Spinal cord (tissue), 10 donors: ENCODE measurements at places on chromosomes 12 and 14. TPM values are rescaled to one million over a fixed set of nuclear protein-coding genes. Genes with fewer than 3 reads are reported as not detected.

Gene TSPAN31
- total RNA-seq: 64.0 TPM

Gene SLC15A4
- 32.2 TPM for total RNA-seq

Gene TAS2R7
- total RNA-seq: not detected

DNA sequence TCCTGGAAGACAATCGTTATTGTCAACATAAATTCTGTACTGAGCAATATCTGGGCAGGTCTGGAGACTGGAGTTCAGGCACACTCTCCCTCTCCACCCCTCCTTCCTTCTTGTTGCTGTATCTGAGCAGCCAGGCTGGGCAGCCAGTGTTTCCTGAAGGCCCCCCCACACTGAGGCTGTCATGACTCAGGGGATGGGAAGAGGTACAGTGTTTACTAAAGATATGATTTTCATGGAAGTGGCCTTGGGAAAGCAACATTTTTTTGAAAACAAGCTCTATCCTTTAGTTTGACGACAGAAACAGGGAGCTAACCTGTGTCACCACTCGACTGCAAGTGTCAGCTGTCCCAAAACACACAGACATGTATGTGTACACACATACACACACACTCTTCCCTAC, 1485.4 kb upstream of the TMEM132C start:
- no peak for DNase-seq

DNA sequence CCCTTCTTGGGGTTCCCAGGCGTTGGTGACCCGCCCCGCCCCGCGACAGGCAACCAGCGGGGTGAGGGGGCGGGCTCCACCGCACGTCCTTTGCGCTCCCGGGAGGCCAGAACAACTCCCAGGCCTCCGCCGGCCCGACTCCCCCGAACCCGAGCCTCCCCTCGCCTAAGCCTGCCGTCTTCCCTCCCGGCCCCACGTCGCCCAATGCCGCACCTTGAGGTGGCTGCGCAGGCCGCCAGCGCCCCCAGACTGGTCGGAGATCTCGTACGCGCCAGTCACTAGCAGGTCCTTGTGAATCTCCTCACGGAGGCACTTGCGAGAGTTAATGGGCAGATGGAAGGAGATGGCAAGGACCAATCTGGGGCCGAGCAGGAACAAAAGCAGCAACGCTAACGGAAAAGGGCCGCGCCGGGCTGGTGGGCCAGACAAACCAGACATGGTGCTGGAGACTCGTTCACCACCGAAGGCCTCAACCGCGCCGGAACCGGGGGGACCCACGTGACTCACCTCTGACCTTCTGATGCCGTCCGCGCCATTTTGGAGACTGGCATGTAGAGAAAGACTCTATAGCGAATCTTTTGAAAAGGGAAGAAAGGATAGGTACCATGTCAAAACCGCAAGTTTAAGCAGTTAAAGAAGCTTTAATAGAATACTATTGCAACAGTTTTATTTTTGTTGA, at the start of gene TMED10:
TSS of gene TMED10 (minus strand) at position 471 of the 679 bp plus-strand sequence. CDS start at position 438, 33 bp downstream.
- peak; percentile 86 for DNase-seq

- no peak for DNase-seq
Measured at GRCh38 chr12:80195074-80195726, 95.9 kb downstream of the OTOGL start.

DNA sequence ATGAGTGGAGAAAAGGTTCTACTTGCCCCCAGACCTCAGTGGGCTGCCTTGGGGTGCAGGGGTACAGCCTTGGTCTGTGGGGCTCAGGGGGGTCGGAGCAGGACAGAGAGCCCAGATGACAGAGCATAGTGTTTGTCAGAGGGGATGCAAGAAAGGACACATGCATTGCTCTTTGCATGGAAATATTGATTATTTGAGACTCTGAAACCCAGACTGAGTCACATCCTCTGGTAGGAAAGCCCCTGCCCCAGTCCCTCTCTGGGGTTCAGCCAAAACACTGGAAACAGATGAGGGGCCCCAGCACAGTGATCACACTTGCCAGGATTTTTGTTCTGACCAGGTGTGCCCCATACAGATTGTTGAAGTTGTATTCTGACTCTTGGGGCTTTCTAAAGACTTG, 1094.4 kb downstream of the BCL11B start:
- no peak for DNase-seq

GRCh38 chr14:44286201-44286600, 220.9 kb downstream of the FSCB start:
- peak; percentile 8 for DNase-seq

DNA sequence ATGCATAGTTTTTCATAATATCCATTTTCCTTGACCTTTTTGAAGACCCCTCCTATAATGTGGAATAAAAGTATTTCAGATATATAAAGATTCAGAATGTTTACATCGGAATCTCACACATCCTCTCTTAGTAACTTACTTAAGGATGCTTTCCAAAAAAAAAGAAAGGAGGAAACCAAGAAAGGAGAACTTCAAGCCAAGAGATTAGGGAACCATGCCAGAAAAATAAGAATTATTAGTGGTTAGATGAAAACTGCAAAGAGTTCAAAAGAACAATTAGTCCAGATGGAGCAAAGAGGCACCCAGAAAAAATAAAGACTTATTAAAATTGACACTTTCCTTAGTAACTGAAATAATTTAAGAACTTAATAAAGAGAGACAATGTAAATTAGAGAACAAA, 179.2 kb downstream of the DUSP6 start:
- no peak for DNase-seq
